Activated CD4-positive, alpha-beta T cell treated with anti-CD3 and anti-CD28 coated beads for 36 hours (primary cell): ENCODE measurements at places on chromosomes 1 and 21. TPM values are rescaled to one million over a fixed set of nuclear protein-coding genes. Genes with fewer than 3 reads are reported as not detected.
A peak's percentile ranks its signal among the peaks of the same experiment; 100 is the strongest.

- no peaks in the 10 kb centered on the region for H3K4me1 ChIP-seq
- peaks cover 13% of the 10 kb centered on the region for H3K27me3 ChIP-seq
- H3K27ac ChIP-seq, result no peak overlapping the region
- H3K36me3 ChIP-seq, result no peaks in the 10 kb centered on the region
Measured at GRCh38 chr1:119347858-119348257, 20.7 kb upstream of the HAO2 start.

The OR2L5 gene
- total RNA-seq, result not detected

The OR2AJ1 gene
- total RNA-seq, result not detected

DNA sequence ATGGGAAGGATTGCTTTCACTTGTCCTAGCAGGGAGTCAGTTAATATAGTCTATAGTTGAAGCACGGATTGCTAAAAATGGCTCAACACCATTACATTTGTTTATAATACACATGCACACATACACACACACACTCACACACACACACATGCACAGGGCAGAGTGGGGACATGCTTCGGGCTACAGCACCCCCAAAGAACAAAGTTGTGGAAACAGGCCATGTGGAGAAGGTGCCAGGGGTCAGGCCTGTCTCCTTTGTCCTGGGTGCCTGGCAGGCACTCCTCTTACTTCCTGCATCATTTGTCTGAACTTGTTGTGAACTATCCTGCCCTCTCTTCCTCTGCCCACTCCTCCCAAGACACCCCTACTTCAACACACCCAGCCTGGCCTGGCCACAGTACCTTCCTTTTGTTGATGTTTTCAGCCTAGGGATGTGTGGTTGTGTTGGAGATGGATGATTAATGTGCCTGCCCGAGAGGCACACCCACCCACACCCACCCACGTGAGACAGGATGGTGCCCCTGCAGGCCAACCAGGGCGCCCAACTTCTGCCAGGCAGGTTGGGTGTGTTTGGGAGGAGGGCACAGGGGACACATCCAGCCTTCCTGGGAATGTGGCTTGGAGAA lies 17.5 kb downstream of the RASSF5 start:
- DNase-seq, result peak; percentile 34
- H3K27ac ChIP-seq, result no peak overlapping the region
- H3K27me3 ChIP-seq, result no peaks in the 10 kb centered on the region
- no peaks in the 10 kb centered on the region for H3K4me1 ChIP-seq

DNA sequence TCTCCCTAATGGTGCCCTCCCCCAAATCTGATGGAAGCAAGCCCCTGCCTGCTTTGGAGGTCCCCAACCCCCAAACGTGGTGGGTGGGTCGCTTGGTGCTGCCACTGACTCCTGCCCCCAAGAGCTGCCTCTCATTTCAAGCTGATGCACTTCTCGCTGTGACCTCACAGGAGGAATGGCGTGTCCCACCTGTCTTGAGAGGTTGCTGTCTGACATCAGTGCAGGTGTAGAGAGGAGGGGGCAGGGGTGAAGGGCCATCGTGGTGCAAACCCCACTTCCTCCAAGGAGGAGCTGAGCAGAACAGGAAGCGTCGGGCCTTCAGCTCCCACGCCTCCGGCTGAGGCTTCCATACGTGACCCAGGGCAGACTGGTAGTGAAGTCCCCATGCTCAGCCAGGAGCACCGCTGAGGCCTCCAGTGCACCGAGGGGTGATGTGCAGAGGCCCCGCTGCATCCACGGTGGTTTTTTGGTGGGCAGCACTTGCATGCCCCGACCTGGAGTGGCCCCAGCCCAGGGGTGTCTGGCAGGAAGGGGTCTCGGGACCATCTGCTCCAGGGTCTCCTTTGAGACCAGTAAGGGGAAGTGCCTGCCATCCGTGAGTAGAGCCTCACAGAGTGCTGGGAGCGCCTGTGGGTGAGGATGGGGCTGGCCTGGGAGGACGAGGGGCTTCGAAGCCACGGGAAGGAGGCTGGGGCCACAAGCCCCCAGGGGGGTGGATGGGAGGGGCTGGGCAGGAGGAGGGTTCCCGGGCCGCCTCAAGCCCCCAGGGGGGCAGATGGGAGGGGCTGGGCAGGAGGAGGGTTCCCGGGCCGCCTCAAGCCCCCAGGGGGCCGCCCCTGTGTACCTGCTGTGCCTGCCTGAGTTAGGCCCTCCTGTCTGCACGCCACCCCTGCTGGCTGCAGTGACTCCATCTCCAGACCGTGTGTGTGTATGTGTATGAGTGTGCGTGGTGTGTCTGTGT lies 39.8 kb downstream of the WDR4 start:
- no peak for DNase-seq
- no peaks in the 10 kb centered on the region for H3K4me1 ChIP-seq
- H3K36me3 ChIP-seq, result peaks cover 31% of the 10 kb centered on the region
- peak overlapping the region; percentile 30 for H3K27ac ChIP-seq

GRCh38 chr1:68225781-68226180 lies 6.5 kb downstream of the WLS start:
- no peak overlapping the region for H3K27ac ChIP-seq
- H3K27me3 ChIP-seq, result peaks cover 29% of the 10 kb centered on the region
- H3K4me3 ChIP-seq, result no peak overlapping the region
- H3K36me3 ChIP-seq, result no peaks in the 10 kb centered on the region

- H3K4me1 ChIP-seq, result no peaks in the 10 kb centered on the region
- H3K4me3 ChIP-seq, result no peak overlapping the region
- H3K27me3 ChIP-seq, result peaks cover 20% of the 10 kb centered on the region
- H3K36me3 ChIP-seq, result no peaks in the 10 kb centered on the region
- H3K27ac ChIP-seq, result no peak overlapping the region
Measured at GRCh38 chr1:28156821-28157220, 19.7 kb downstream of the PTAFR start.

The AUNIP gene
- total RNA-seq, result 12.9 TPM

DNA sequence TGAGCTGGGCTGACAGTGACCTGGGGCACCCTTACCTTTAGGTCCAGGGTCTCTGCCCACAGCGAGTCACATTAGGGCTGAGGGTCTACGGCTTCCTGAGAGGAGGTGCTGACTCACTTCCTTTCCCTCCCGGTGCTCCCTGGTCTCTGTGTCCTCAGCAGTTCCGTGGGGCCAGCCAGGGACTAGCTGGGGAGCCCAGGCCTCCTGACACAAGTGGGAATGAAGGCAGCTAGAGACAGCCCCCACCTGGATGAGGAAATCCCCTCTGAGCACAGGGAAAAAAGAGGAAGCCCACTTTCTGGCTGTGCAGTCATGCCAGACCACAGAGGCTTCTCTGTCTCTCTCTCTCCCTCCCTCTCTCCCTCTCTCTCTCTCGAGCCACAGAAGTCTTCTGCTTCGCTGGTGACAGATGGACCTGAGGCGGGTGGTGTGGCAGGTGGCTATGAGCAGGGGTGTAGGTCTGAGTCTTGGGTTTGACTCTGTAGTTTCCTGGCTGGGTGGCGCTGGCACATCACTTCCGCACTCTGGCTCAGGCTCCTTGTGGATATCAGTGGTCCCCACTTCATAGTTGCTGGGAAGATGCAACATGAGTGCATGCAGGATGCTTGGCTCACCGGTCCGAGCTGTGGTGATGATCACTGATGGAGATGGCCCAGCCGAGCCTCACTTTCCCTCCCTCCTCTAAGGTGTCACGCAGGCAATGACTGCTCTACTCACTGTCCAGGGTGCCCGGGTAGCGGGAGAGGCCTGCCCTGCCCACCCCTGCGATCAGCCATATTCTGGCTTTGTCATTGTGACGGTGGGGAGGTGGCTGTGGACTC lies 3.5 kb downstream of the SLC66A1 start:
- H3K4me1 ChIP-seq, result peaks cover 21% of the 10 kb centered on the region
- no peak for DNase-seq
- no peak overlapping the region for H3K4me3 ChIP-seq

- DNase-seq, result no peak
- no peak overlapping the region for H3K27ac ChIP-seq
- no peaks in the 10 kb centered on the region for H3K4me1 ChIP-seq
- no peaks in the 10 kb centered on the region for H3K27me3 ChIP-seq
- no peaks in the 10 kb centered on the region for H3K36me3 ChIP-seq
Measured at GRCh38 chr1:102941366-102941947, 166.9 kb downstream of the COL11A1 start.

DNA sequence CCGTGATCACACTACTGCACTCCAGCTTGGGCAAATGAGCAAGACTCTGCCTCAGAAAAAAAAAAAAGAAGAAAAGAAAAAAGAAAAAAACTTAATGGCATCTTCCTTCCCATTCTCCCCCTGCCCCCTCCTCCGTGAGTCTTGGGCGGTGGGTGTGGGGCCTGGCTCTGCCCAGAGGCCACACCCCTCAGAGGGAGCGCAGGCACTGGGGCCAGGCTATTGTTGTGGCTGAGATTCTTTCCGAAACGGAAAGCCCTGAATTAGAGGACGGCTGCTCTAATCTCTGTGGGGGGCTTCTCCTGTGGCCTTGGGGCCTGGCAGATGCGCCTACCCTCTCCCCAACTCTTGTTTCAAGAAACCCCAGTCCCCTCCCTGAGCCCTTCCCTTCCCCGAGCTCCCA lies 4.1 kb upstream of the FAM110D start:
- H3K36me3 ChIP-seq, result no peaks in the 10 kb centered on the region
- no peaks in the 10 kb centered on the region for H3K4me1 ChIP-seq

DNA sequence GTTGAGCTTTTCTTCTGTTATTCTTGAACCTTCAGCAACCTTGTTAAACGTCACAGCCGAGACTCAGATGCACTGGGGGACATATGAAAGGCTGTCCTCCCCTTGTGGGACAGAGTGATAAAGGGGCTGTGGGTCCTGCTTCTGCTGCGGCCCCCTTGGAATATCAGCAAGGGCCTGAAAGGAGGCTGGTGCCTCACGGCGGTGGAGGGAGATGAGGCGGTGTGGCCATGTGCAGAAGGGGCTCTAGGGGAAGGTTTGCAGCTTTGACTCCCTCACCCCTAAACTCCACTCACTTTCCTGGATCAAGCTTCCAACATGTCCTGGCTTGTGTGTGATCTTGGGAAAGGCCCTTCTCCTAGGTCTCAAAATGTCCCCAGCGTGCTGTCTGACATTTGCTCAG lies 270.7 kb upstream of the CSF3R start:
- no peak overlapping the region for H3K27ac ChIP-seq
- H3K27me3 ChIP-seq, result peaks cover 11% of the 10 kb centered on the region
- DNase-seq, result no peak
- H3K4me1 ChIP-seq, result no peaks in the 10 kb centered on the region
- no peak overlapping the region for H3K4me3 ChIP-seq
- no peaks in the 10 kb centered on the region for H3K36me3 ChIP-seq

The SELE gene
- not detected for total RNA-seq

The BCAN gene
- total RNA-seq, result not detected

DNA sequence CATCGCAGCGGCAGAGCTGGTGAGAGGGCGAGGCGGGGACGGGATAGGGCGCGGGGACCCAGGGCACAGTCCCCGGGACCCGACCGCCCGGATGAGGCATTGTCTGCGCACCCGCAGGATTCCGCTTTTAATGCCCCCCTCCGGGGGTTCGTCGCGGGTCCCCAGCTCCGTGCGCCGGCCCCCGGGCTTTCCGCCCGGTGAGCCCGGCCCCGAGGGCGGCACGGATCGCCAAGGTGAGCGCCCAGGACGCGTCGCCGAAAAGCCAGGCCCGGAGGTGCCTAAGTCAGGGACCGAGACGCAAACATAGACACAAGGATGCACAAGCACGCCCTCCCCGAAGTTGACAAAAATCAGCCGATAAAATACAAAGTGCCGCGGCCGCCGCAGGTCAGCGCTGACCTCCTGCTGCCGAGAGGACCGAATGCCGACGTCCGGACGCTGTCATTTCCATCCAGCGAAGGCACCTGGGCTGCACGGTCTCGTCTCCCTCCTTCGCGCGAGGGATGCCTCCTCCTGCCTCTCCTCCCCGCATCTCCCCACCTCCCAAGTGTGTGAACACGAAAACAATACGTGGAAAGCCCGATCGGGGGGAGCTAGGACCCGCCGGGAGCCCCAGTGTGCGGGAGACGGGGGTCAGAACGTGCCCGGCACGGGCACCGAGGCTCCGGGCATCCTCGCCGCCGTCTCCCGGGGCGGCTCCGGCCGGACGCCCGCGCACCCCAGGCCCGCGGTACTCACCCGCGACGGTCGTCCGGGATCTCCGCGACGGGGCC lies 101.1 kb upstream of the SOD1 start:
- peaks cover 40% of the 10 kb centered on the region for H3K4me1 ChIP-seq
- DNase-seq, result peak; percentile 61
- H3K4me3 ChIP-seq, result peak overlapping the region; percentile 80

- no peak for DNase-seq
- H3K27ac ChIP-seq, result no peak overlapping the region
- H3K27me3 ChIP-seq, result no peaks in the 10 kb centered on the region
Measured at GRCh38 chr1:206445116-206445515, 25.2 kb upstream of the IKBKE start.

DNA sequence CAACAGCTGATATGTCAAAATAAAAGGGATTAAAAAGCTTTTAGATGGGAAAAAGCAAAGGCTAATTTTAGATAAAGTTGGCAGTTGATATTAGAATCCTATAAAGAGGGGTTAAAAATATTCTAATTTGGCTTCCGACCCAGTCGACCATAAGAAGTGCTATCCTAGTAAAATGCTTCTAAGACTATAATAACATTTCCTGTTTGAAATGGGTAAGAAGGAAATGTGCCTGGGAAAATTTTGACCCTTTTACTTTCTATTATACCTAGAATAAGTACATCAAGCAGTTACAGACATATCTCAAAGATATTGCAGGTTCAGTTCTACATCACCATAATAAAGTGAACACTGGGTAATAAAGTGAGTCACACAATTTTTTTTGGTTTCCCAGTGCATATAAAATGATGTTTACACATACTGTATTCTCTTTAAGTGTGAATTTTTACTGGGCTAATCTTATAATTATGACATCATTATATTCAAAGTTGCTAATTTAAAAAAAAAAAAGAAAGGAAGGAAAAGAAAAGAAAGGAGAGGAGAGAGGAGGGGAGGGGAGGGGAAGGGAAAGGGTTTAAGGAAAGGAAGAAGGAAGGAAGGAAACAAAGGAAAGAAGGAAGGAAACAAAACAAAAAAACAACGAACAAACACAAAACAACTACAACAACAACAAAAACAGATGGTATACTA lies 308.2 kb upstream of the NR5A2 start:
- no peak overlapping the region for H3K27ac ChIP-seq
- H3K4me1 ChIP-seq, result no peaks in the 10 kb centered on the region
- H3K27me3 ChIP-seq, result peaks cover 14% of the 10 kb centered on the region
- DNase-seq, result no peak
- no peaks in the 10 kb centered on the region for H3K36me3 ChIP-seq
- no peak overlapping the region for H3K4me3 ChIP-seq

DNA sequence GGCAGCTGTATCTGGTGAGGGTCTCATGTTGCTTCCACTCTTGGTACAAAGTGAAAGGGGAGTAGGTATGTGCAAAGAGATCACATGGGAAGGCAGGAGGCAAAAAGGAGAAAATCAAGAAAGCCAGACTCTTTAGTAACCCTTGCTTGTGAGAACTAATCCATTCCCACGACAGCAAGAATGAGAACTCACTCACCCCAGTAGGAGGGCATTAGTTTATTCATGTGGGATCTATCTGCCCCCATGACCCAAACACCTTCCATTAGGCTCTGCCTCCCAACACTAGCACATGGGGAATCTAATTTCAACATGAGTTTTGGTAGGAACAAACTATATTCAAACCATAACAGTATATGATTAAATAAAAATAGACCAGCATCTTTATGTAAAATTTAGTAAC lies 57.6 kb downstream of the ZNHIT6 start:
- H3K4me1 ChIP-seq, result peaks cover 4% of the 10 kb centered on the region
- peaks cover 62% of the 10 kb centered on the region for H3K36me3 ChIP-seq
- no peak overlapping the region for H3K27ac ChIP-seq
- no peak overlapping the region for H3K4me3 ChIP-seq
- no peak for DNase-seq

- H3K4me3 ChIP-seq, result no peak overlapping the region
- H3K4me1 ChIP-seq, result no peaks in the 10 kb centered on the region
- peaks cover 3% of the 10 kb centered on the region for H3K27me3 ChIP-seq
- H3K27ac ChIP-seq, result no peak overlapping the region
Measured at GRCh38 chr1:66519992-66520391, 14.0 kb upstream of the SGIP1 start.

GRCh38 chr1:90922996-90923395 lies 98.8 kb downstream of the ZNF644 start:
- DNase-seq, result no peak
- peaks cover 21% of the 10 kb centered on the region for H3K36me3 ChIP-seq
- no peaks in the 10 kb centered on the region for H3K27me3 ChIP-seq
- H3K4me1 ChIP-seq, result peaks cover 77% of the 10 kb centered on the region
- H3K4me3 ChIP-seq, result no peak overlapping the region
